GM04503 (cell line): ENCODE measurements at places on chromosomes 16 and 17.

DNA sequence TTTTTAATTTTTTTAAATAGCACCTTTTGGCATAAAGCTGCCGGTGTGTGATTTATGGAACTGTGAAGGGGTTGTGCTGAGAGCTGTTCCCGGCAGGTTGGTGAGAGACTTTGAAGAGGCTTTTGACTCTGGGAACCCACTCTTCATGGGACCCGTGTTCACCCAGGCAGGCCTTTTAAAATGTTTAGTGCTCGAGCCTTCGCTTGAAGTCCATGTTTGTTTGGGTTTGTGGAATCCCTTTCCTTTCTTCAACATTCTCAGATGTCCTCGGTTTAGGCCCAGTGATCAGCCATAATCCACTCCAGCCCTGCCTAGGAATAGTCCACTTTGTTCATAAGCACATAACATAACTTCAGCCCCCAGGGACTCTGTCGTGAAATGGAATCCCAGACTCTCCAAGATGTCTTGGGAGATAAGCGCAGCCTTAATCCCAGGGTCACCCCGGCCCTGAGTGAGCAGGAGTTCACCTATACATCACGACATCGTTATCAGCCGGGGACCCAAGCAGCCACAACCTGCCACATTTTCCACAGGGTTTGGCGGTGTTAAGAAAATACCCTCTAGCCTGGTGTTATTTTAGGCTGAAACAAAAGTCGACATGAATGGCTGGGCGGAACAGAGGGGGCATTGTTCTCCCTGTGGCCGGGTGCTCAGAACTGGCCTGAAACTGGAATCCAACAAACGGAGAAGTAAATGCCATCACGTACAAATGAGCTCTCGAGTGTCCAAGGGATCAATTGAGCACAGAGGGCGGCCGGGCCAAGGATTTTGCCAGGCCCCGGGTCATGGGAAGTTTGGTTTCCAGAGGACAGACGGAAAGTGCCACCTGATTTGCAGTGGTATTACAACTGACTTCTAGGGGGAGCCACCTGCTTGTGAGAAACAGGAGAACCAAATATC, 145.7 kb upstream of the IRX3 start:
- no peak for DNase-seq

GRCh38 chr17:30225112-30225511, 10.4 kb downstream of the SLC6A4 start:
- no peak for DNase-seq

DNA sequence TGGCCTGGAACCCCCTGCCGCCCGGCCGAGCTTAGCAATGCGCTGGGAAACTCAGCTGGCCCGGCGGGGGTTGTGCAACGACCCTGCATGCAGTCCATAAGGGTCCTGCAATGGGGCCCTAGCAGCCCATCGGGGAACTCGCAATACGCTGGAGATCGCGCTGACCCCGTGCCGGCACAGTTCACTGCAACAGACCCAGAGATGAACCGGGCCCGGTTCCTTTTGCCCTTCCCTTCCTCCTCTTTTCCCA, 375 bp downstream of the SLC25A11 start:
- no peak for DNase-seq

GRCh38 chr16:86902656-86903001, 324.3 kb downstream of the FOXL1 start:
- no peak for DNase-seq

- no peak for DNase-seq
These were observed 93.6 kb downstream of the CYLD start for GRCh38 chr16:50835358-50836060.

DNA sequence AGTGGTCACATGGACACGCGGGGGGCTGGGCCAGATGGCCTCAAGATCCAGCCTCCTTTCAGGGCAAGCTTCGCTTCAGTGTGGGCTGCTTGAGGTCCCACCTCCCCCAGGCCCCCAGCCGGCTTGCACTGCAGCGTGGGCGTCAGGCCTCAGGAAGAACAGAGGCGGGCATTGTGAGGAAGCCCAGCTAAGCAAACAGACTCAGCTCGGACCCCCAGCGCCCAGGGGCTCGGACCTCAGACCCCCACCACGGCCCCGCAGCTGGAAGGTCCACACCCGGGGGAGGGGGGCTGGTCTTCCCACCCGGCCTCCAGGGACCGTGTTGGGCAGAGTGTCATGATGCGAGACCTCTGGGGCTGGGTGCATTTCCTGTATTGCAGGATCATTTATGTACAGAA, 24.7 kb upstream of the ZNF469 start:
- no peak for DNase-seq

GRCh38 chr16:67091906-67092566, 17.7 kb upstream of the PHAF1 start:
- peak; percentile 91 for DNase-seq

GRCh38 chr16:86725401-86725800, 147.1 kb downstream of the FOXL1 start:
- DNase-seq, result no peak

- no peak for DNase-seq
These were observed 25.4 kb downstream of the DNAJA2 start for GRCh38 chr16:46947900-46948547.

GRCh38 chr16:55465077-55465896, 13.7 kb upstream of the MMP2 start:
- DNase-seq, result no peak

DNA sequence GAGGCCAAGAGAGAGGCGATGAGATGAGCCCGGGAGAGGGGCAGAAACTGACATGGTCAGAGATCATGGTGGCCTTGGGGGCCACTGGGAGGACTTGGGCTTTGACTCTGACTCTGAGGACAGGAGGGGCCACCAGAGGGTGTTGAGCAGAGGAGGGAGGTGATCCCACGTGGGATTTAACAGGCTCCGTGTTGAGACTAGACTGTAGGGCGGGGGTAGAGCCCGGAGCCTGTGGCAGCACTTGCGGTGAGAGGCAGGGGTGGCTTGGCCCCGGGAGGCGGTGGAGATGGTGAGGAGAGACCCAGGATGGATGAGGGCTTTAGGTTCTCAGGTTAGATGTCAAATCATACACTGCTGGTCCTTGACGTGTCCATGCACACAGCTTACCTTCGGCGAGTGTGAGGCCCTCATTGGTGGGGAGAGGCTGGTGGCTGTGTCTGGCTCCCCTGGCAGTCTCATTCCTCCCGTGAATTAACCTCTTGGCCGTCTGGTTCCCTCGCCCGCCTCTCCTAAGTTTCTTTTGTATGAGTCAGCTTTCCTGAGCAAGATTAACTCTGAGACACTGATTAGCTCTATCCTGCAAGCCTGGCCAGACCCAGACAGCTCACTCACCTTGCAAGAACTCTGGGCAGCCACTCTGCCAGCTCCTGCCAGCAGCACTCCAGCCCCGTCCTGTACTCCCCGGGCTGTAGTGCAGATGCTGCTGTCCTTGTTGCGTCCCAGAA, 39.7 kb downstream of the VPS35L start:
- DNase-seq, result no peak

DNA sequence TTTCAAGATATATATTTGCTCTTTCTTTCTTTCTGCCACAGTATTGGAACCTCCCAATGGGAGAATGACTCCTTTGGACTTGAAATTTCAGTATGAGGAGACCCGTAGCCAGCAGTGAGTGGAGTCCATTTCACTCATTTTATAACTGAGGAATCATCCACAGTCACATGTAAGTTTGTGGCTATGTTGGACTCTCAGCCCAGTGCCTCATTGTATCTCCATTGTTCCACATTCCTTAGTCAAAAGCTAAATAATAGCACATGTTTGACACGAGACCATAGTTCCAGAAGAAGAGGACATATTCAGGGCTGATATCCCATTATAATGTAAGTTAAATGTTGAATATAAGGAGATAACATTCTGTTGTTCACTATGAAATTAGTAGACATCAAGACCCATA, 12.7 kb upstream of the SPAG9 start:
- no peak for DNase-seq

GRCh38 chr16:1998852-1999801, 9.4 kb downstream of the SYNGR3 start:
- DNase-seq, result no peak

GRCh38 chr17:75099881-75100595, 9.7 kb upstream of the ARMC7 start:
- no peak for DNase-seq

- no peak for DNase-seq
These were observed 134.4 kb downstream of the SKAP1 start for GRCh38 chr17:48295362-48296288.

- no peak for DNase-seq
These were observed 70.6 kb upstream of the TOX3 start for GRCh38 chr16:52617591-52617990.

DNA sequence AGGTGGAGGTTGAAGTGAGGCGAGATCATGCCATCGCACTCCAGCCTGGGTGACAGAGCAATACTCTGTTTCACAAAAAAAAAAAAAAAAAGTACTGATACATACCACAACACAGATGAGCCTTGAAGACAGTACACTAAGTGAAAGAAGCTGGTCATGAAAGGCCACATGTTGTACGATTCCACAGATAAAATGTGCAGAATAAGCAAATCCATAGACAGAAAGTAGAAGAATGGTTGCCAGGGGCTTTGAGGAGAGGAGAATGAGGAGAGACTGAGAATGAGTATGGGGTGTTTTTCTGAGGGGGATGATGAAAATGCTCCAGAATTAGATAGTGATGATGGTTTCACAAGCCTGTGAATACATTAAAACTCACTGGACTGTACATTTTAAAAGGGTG, 155.6 kb upstream of the PSMD7 start:
- no peak for DNase-seq

- no peak for DNase-seq
These were observed 963 bp upstream of the APRT start for GRCh38 chr16:88812513-88813268.

GRCh38 chr17:19281161-19281560, 44.0 kb downstream of the EPN2 start:
- DNase-seq, result peak; percentile 39

DNA sequence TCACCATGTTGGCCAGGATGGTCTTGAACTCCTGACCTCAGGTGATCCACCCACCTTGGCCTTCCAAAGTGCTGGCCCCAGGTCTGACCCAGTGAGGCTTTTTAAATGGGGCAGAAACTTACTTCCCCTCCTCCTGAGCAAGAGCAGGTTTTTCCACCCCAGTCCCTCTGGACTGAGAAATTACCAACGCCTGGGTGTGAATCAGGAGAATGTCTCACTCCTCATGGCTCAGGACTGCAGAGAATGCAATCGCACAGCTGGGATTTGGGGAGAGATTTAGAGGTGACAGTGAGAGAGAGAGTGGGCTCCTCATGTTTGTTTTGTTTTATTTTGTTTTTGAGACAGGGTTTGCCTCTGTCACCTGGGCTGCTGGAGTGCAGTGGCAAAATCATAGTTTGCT, 203.6 kb downstream of the RAB11FIP4 start:
- DNase-seq, result peak; percentile 31

- DNase-seq, result no peak
These were observed 8.9 kb downstream of the NMT1 start for GRCh38 chr17:45070001-45070400.

- DNase-seq, result no peak
These were observed 15.5 kb downstream of the UTS2R start for GRCh38 chr17:82386881-82387704.

- no peak for DNase-seq
These were observed 12.1 kb upstream of the COTL1 start for GRCh38 chr16:84630009-84630408.

DNA sequence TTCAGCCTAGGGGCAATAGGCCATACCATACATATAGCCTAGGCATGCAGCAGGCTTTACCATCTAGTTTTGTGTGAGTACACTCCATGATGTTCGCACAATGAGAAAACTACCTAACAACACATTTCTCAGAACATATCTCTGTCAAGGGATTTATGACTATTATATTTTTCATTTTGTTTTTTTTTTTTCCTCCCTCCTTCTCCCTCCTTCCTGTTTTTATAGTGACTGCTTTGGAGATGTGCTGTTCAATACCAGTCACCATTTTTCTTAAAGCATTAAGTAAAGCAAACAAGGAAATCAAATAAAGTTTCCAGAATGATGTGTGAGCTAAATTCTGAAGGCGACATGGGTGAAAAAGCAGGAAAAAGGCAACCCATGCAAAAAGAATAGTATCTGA, 194.6 kb downstream of the STX8 start:
- DNase-seq, result no peak

DNA sequence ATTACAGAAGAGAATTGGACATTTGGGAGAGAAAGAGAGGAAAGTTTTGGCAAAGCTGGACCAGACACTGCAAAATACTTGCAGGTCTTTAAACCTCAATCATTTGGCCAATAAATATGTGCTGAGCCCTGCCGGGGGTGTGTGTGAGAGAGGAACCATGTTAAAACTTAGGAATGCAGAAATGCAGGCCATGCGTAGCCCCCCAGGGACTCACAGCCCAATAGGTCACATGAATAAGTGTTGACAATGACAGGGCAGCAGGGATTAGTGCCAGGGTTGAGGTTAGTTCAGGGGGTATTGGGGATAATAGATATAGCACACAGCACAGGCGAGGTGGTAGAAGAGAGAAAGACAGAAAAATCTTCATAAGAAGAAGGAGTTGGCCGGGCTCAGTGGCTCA, 113.3 kb upstream of the ADAMTS18 start:
- no peak for DNase-seq

GRCh38 chr16:10368969-10369551, 16.8 kb upstream of the ATF7IP2 start:
- no peak for DNase-seq

DNA sequence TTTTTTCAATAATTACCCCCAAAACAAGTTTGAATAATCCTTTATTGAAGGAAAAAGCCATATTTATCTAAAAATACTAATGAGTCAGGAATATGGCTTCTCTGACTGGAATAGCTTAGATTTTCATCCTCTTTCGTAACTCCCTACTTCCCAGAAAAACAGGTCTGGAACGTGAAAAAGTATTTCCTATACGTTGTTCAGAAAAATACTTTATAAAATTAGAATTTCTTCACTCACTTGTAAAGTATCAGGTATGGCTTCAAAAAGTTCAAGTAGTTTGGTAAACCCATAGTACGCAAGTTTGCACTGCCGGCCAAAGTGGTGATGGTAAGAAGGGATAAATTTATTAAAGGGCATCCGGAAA, 33.7 kb downstream of the MARF1 start:
- DNase-seq, result no peak

DNA sequence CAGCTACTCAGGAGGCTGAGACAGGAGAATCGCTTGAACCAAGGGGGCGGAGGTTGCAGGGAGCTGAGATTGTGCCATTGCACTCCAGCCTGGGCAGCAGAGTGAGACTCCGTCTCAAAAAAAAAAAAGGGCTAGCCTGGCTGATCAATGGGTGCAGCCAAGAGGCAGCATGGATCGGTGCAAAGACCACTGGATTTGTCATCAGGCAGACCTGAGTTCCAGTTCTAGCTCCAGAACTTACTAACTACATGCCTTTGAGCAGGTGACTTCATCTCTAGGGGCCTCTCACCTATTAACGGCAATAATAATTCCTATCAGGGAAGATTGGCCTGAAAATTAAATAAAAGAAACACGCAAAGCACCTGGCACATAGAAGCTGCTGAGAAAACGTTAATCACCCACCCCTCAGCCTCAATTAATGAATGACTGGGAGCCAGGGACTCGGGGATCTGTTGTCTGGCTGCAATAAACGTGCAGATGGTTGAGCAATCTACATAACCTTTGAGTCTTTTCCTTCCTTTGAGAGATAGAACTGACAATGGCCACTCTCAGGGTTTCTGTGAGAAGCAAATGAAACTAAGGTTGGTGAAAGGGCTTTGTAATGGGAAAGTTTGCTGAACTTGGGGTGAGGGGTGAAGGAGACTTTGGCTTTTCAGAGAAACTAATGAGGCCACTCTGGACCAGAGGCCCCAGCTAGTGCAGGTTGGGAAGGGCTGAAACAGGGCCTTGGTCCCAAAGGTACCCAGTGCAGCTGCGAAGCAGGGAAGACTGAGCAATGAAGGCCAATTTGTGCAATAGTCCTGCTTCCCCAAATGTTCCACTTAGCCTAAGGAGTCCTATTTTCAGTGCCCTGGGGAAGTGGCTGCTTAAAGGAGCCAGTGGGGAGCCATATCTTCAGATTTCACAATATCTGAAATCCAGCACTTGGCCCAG, 7.6 kb downstream of the SEZ6L2 start:
- DNase-seq, result no peak
